ENCODE measurements at places on chromosomes 1 and 21.

GRCh38 chr21:39441502-39442475 is 3.8 kb downstream of the LCA5L start:
- peak; percentile 90 for DNase-seq

DNA sequence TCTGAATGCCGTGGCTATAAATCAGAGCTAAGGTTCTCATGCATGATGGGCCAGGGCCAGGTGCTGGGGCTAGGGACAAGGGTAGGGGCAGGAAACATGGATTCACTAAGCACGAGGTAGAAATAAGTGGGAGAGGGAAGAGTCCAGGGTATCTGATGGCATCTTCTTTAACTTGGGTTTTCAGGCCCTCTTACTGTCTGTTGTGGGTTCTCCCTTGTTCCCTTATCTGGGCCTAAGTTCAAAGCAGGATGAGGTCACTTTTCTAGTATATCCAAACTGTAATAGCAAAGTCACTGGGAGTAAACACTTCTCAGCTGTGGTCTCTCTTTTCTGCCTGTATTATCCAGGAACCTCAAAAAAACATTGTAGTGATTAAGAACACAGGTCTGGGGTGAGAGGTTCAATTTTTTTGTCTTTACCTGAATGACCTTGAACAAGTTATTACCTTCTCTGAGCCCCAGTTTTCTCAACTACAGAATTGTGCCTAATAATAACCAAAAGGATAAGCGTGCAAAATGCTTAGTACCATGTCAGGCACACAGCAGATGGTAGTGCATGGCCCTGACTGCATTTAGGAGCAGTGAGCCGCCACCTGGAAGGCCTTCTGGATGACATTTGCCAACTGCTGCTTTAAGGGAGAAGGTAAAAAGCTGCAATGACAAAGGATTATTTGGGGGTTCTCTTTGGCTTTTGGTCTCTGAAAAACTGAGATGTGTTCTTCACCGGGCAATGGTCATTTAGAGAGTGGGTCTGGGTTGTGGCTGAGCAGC is 53.6 kb upstream of the A3GALT2 start:
- DNase-seq = no peak

- DNase-seq = no peak
These were observed 79.8 kb downstream of the OMA1 start for GRCh38 chr1:58466630-58467241.

DNA sequence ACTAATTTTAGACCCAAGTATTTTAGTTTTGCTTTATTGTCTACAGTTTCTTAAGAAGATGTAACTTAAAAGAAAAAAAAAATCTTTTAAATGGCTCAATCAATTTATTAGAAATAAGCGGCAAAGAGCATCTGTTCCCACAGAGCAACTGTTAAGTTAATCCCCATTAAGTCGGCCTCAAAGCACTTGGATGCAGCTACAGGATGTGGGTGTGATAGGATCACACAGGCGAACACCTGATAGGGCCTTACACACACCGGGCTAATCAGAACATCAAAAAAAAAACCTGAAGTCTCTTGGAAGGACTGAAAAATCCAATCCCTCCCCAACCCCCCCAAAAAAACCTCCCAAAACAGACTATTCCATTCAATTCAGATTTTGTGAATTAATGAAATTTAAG is 23.0 kb downstream of the APP start:
- no peak for DNase-seq

DNA sequence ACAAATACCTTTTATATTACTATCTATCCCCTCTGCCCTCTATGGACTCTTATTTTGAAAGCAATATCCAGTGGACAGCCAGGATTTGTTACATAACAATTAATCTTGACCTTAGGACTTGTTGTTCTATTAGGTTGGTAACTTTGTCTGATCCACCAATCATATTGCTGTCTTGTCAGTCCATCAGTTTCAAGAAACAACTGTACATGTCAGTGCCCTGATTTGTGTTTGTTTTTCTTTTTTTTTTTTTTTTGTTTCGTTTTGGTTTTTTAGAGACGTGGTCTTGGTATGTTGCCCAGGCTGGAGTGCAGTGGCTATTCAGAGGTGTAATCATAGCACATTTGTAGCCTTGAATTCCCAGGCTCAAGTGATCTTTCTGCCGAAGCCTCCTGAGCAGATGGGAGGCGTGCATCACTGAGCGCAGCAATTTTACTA is 1.5 kb upstream of the SCP2 start:
- no peak for DNase-seq

GRCh38 chr1:151476083-151476482 is 16.8 kb upstream of the POGZ start:
- DNase-seq = no peak

DNA sequence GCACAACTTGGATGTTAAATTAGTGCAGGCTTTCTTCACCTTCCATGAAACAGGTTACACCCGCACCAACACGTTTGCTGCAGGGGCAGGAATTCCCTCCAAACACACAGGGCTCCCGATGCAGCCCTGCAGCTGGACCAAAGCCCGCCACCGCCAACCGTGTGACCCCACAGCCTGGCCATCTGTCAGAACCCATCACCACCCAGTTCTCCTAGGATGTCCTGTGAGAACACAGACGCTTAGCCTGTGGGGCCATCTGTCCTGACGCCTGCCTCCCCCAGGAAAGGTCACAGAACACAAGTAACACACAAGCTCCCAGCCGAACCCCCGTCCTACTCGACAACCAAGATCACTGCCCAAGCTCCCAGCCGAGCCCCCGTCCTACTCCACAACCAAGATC is 108.1 kb downstream of the NPHP4 start:
- DNase-seq = no peak

DNA sequence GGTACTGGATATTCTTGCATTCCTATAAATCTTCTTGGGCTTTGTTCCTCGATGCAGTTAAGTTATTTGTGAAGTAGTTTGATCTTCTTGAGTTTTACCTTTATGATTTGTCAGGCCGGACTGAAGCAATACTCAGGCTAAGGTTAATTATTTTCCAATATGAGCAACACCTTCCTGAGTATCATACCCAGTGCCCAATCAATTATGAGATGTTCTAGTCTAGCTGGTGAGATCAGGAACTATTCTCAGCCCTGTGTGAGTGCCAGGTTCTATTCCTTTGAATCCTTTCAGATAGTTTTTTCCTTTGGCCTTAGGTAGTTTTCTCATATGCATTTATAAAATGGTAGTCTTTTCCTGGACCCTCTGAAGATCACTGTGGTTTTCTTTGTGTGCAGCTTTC is 92.5 kb downstream of the SCMH1 start:
- DNase-seq = no peak

GRCh38 chr1:14713077-14713476 is 114.6 kb downstream of the KAZN start:
- DNase-seq = no peak

DNA sequence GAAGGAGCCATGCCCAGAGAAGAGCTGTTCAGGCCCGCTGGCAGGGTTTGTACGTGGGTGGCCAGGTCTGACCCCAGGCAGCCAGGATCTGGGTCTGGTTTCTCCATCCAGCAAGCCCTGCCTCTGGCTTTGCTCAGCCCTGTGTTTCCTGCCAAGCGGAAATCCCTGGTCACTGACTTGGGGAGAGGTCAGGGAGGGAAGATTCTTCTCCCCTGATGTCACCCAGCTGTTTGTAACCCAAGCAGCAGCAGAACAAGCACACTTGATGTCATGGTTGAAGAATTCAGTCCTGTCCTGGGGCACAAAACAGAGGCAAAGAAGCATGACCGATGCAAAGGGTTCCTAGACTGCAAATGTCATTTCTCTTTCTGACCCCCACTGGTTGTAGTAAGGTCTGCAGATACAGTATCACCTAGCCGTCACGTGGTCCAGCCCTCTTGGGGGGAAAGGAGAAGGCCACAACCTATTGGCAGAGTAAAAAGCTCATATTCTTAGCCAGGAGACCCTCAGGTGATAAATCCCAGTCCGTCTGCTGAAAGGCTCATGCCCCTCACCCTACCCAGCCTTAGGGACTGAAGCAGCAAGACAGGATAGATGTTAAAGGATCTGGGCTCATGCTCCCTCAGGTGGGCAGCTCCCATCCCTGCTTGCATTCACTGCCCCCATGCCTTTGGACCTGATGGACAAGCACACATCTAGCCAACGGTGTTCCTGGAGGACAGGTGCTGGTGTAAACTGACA is 120.9 kb downstream of the SYT2 start:
- DNase-seq = no peak

DNA sequence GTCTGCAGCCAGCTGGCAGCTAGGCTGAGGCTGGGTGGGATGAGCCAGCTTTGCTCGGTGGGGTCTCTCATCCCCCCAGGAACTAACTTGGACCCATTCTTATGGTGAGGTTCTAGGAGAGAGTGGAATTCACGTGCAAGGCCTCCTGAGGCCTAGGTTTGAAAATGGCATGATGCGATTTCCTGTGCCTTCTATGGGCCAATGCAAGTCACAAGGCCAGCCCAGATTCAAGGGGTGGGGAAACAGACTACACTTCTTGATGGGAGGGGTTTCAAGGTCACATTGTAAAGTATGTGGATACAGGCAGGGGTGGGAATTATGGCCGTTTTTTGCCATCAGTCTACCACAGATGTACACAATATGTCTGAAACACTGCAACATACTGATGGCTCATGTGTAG is 48.3 kb downstream of the HTR6 start:
- DNase-seq = no peak

- no peak for DNase-seq
These were observed 554 bp upstream of the SLC39A1 start for GRCh38 chr1:153963850-153964331.

DNA sequence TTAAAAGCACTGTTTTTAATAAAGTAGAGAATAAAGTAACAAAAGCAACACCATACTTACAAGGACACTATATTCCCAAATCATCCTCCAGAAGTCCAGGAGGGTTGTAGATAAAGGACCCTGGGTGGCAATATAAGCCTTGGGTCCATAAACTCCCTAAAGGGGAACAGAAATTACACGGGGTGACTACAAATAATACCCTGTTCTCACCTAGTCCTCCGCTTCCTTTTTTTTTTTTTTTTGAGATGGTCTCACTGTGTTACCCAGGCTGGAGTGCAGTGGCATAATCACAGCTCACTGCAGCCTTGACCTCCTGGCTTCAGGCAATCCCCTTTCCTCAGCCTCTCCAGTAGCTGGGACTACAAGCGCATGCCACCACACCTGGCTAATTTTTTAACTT is 13.1 kb downstream of the PTPN22 start:
- DNase-seq = no peak

- no peak for DNase-seq
These were observed 230.5 kb downstream of the SPATA17 start for GRCh38 chr1:217861658-217862057.

GRCh38 chr1:6796095-6796494 is 10.8 kb downstream of the CAMTA1 start:
- no peak for DNase-seq

GRCh38 chr1:147902253-147902845 is at the start of gene GJA8:
Gene GJA8 (plus strand): TSS chr1:147902795. CDS start chr1:147907956, 5,161 bp downstream.
- no peak for DNase-seq

DNA sequence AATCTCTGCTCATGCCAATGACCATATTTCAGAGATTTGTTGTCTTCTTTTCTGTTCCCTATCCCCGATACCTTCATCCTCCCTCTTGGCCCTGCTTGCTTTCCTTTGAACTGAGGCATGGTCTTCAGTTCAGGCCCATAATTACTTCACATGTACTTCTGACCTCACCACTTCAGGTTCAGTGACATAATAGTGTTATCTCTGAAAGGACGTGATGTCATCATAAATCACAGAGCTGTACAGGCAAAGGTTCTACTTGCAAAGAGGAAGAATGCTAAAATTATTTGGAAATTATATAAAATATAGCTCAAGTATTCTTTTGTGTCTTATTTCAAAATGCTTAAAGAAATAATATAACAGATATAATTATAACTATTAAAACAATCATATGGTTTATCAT is 230.3 kb upstream of the ESRRG start:
- DNase-seq = no peak

DNA sequence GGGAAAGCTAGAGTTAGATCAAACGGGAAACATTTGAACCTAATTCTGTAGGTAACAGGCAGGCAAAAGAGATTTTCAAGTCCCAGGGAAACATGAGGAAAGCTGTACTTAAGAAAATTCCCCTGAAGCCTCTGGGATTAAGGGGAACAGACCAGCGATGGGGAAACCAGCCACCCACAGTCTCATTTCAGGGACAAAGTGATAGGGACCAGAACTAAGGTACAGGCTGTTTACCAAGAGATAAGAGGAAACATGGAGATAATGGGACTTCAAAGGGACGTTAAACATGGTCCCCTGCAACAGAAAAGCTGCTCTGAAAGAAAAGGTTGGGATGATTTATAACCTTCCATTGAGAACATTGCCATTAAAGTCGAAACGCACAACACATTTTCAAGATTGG is 84.4 kb downstream of the NTPCR start:
- DNase-seq = no peak

- DNase-seq = no peak
These were observed 2.5 kb downstream of the AGL start for GRCh38 chr1:99852648-99853047.

DNA sequence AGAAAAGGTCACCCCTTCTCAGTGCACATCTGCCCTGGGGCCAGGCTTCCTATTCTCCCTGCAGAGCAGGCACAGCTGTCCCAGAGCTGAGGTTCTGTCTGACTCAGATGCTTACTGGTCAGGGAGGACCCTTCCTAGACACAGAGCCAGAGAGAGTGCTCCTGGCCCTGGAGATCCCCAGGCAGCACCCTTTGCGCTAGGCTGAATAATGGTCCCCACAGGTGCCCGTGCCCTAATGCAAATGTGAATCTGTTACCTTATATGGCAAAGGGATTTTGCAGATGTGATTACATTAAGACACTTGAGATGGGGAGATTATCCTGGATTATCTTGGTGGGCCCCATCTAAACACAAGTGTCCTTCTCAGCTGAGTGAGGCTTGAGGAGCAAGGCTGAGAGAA is 2.6 kb upstream of the TNNI1 start:
- DNase-seq = no peak

DNA sequence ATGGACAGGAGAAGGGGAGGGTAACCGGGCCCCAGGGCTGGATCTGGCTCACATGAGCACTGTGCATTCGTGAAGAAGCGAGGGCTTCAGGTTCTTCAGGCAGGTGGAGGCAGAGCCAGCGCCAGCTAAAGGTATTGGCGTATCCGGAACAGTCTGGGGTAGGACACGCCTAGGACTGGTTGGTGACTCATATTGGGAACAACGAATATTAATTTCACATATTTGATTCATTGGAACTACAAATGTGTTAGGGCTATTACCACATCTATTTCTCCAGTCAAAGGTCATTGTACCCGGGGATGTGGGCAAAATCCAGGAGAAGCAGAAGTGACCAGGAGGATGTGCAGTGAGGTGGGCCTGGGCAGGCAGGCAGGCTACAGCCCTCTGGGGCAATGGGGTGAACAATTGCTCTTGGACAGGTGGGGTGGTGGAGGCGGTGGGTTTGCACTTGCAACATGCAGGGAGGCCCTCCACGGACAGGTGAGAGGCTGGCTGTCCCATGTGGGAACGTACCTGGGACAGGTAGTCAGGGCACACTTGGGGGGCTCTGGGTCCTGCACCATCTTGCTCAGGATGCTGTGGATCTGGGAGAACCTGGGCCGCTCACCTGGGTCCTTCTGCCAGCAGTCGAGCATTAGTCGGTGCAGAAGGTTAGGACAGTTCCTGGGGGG is 26.7 kb downstream of the CDCA8 start:
- no peak for DNase-seq
